Left renal pelvis (tissue), 4 donors: ENCODE measurements at places on chromosomes 13 and 19. TPM values are rescaled to one million over a fixed set of nuclear protein-coding genes. Genes with fewer than 3 reads are reported as not detected.

- no peak for DNase-seq
Observed at GRCh38 chr13:64793592-64793991, 2436.5 kb downstream of the PCDH9 start.

- no peak for DNase-seq
Observed at GRCh38 chr19:42985588-42985987, 40.7 kb downstream of the PSG11 start.

DNA sequence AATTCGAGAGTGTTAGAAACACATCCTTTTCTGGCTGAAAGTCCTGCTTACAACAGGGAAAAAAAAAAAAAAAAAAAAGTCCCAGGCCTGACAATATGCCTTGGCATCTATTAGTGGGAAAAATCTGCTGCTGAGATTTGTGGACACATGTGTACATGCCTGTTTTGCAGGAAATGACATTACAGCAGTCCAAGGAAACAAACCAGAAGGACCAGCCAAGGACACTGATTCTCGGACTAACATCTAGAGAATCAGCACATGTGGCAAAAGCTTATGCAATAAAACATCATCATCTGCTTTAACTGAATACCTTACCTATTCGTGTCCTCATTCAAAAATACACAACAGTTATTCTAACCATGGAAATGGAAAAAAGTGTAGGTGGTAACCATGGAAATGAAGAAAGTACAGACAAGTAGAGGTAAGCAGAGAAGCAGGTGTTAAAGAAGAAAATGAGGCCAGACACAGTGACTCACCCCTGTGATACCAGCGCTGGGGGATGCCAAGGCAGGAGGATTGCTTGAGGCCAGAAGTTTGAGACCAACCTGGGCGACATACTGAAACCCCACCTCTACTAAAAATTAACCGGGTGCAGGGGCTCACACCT, 9.4 kb upstream of the DPY19L3 start:
- no peak for DNase-seq

DNA sequence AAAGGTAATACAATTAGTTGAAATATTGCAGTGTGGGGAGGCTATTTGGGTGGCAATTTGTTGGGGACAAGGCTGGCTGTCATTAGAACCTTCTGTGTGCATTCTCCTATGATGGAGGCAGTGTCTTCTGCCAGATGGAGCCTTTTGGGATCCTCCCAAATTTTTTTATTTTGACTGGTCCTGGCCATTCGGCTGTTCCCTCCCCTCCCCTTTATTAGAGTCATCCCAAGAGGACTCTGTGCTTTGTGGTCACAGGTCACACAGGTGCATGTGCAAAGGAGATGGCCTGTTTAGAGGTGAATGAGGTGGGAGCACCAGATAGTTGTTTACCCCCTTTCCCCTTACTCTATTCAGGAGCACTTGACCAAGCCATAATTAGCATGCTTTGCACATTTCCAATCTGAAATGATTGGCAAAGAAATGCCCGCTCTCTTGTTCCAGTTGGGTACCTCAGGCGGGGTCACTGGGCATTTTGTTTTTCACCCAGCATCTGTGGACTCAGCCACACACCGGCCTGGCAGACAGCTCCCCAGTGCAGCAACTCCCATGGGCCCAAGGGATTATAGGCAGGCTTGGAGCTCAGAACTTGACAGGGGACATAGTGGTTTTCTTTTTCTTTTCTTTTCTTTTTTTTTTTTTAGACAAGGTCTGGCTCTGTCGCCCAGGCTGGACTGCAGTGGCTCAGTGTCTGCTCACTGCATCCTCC, 19.8 kb downstream of the GATAD2A start:
- no peak for DNase-seq

DNA sequence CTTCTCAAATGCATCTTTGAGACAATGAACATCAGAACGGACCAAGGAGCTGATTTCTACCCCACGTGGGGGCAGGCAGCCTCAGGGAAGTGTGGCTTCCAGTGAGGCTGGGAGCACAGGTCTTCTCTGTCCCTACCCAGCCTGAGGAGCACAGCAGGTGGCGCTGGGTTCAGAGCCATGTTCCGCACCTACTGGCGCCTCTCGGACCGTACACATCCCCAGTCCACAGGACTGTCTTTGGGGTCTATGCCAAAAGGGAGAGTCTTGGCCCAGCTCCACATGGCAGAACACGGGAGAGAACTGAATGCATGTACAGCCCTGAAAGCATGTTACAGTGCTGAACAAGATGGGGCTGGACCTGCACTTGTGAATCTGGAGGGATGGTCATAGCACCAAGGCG, 22.6 kb downstream of the SUGP1 start:
- DNase-seq, result no peak

DNA sequence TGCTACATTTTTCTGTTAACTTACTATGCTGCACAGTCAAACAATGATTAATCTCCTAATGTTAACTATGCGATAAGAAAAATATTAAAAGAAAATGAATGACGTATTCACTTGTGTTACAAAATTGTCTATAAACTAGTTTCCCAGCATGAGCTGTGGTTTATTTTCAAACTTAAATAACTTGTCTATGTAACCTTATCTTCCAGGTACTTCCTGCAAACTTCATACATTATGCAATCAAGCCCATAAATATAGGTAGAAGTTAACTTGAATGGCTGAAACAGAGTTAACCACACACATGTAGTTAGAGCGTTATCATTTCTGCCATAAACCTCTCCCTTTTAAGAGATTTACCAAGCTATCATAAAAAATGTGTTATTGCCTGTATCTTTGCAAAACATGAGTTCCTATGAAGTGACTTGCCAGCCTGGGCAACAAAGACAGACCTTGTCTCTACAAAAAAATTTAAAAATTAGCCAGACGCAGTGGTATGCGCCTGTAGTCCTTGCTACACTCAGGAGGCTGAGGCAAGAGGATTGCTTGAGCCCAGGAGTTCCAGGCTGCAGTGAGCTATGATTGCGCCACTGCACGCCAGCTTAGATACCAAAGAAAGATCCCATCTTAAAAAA, 17.7 kb upstream of the KLF5 start:
- no peak for DNase-seq

GRCh38 chr19:8569066-8569771, 8.0 kb downstream of the MYO1F start:
- no peak for DNase-seq

Gene VN1R2
- not detected for polyA plus RNA-seq
